ENCODE measurements at places on chromosomes 3 and 15.
A peak's percentile ranks its signal among the peaks of the same experiment; 100 is the strongest.

- no peak for DNase-seq
Measured at GRCh38 chr3:173538410-173538809, 140.9 kb downstream of the NLGN1 start.

DNA sequence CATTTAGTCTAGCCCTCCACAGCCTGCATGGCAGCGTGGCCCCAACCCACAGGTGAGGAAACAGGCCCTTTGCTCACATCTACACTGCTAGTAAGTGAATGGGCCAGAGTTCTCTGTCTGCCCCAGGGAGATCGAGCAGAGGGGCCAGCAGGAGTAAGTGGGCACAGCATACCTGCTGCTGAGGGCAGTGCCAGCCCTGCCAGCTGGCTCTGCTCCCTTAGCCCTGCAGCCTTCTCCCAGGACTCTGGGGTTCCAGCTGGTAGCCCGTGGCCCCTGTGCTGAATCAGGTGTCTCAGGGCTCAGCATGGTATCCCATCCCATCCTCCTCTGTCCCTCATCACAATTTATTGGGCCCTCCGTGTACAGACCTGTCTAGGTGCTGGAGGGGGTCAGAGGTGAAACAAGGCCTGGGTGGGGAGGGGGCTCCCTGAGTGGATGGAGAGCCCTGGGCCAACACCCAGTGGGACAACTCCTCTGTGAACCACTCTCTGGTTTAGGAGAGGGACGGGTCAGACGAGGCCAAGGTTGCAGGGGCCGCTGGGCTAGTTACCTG lies 101.8 kb downstream of the DNAJB8 start:
- no peak for DNase-seq

GRCh38 chr3:55285156-55285555 lies 201.9 kb downstream of the WNT5A start:
- DNase-seq = no peak

- no peak for DNase-seq
Measured at GRCh38 chr15:67835297-67836133, 4.3 kb downstream of the RNU6-1 start.

GRCh38 chr15:67303490-67304363 lies 49.1 kb downstream of the IQCH start:
- peak; percentile 26 for DNase-seq

- DNase-seq = no peak
Measured at GRCh38 chr15:90564051-90564450, 34.3 kb downstream of the CRTC3 start.

DNA sequence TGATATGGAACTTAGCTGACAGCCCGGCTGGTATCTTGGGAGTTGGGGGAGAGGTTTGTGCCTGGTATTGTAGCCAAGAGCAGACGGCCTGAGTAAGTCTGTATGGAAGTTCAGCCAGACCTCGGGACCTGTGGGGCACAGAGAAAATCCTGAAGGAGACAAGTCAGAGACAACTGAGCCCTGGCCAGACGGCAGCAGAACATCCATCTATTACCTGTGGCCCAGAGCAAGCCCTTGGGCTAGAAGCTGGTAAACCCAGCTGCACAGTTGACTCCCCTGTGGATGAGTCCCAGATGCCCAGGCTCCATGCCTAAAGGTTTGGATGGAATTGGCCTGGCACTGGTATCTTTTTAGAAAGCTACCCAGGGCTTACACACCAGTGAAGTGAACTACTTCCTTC lies 70.4 kb upstream of the DLG1 start:
- DNase-seq = no peak

- no peak for DNase-seq
Measured at GRCh38 chr15:39312984-39313383, 267.9 kb upstream of the THBS1 start.

GRCh38 chr3:46947981-46948791 lies 28.4 kb downstream of the CCDC12 start:
- DNase-seq = peak; percentile 43

DNA sequence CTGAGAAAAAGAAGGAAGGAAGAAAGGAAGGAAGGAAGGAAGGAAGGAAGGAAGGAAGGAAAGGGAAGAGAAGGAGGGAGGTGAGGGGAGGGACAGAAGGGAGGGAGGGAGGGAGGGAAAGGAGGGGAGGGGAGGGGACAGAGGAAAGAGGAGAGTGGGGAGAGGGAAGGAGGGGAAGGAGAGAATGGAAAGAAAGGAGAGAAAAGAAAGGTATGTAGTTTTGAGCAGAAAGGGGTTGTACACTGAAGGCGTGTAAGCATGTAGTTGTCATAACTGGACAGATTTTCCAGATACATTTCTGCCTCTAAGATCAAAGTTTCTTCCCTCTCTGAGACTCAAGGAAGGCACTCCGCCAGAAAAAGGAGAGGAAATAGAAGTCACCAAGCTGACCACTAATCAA lies 113.4 kb upstream of the KBTBD8 start:
- DNase-seq = no peak

- DNase-seq = no peak
Measured at GRCh38 chr3:180063783-180064182, 27.0 kb upstream of the PEX5L start.

GRCh38 chr15:66006986-66007385 lies 137.7 kb downstream of the RAB11A start:
- no peak for DNase-seq

DNA sequence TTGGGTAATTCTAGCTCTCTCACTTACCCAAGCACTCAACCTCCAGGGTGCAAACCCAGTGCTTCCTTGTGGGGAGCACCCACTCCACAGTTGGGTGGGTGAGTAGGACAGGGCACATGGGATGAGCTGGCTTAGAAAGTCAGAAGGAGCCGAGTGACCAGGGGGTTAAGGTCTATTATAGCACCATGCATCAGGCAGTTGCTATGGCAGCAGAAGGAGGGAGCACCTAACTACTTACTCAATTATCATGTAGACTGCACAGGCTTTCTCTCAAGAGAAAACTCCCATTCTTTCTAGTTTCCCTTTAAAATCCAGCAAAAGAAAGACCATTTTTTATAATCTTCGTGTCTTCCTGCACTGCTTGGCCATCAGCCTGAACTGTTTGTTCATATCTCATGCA lies 163.0 kb downstream of the OCA2 start:
- DNase-seq = no peak

DNA sequence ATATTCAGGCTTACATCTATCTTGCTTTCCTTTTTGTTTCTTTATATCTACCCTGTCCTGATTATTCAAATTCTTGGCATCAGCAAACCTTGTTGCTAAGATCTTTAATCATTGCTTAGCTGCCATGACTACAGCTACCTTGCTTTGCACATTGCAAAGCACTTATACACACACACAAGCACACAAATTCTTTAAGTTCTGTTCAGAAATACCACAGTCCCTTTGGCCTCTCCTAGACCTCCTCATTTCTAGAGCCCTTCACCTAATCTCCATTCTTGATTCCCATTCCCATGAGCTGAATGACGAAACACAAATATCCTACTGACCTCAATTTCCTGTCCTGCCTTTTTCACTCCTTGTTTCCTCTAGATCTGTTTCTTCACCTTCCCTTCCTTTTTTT lies 409.6 kb downstream of the UNC13C start:
- DNase-seq = no peak

DNA sequence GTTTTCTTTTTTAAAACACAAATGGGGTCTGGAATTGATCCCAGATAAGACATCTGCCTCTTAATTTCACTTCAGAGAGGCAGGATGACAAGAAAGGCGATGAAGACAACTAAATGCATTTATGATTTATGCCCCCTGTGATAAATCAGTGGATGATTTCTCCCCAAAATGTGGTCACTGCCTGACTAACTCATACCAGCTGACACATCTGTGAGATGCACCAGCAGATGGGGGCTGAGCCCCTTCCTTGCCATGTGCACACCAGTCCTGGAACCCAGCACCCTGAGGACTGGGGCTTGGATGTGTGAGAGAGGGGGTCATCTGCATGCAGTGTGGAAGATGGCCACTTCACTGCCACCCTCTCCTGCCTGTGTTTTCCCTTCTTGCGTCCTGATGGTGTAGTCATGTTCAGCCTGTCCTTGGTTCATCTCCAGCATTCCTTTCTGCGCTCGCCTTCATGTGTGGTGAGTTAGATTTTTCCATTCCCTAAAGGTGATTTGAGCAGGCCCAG lies 264.3 kb downstream of the LRTM1 start:
- DNase-seq = no peak

DNA sequence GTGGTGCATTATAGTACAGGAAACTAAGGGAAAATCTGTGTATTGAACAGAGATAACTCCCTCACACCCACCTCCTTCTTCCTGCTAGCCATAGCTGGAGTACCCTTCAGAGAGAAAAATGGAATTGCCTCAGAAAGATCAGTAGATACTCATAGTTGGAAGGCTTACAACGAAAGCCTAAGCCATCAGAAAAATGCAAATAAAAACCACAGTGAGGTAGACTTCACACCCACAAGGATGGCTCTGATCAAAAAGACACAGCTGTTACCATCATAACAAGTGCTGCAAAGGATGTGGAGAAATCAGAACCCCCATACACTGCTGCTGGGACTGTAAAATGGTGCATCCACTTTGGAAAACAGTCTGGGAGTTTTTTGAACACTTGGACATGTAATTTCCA lies 7.4 kb upstream of the DLG1 start:
- DNase-seq = no peak

DNA sequence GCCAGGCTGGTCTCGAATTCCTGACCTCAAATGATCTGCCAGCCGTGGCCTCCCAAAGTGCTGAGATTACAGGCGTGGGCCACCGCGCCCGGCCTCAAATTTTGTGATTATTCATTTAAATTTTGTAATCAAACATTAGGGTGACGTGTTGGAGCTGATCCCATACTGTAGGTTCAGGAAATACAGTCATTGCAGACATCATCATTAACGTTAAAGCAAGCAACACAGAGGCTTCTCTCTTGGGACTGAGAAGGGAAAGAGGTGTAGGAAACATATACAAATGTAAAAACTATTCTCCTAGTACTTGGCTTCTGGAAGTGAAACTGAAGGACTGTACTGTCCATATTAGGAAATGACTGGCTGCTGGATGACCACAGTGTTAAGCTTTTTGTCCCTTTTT lies 11.1 kb upstream of the ARID3B start:
- no peak for DNase-seq

- DNase-seq = no peak
Measured at GRCh38 chr3:38545550-38545949, 49.4 kb downstream of the EXOG start.

- DNase-seq = no peak
Measured at GRCh38 chr3:30682434-30683155, 76.2 kb downstream of the TGFBR2 start.

DNA sequence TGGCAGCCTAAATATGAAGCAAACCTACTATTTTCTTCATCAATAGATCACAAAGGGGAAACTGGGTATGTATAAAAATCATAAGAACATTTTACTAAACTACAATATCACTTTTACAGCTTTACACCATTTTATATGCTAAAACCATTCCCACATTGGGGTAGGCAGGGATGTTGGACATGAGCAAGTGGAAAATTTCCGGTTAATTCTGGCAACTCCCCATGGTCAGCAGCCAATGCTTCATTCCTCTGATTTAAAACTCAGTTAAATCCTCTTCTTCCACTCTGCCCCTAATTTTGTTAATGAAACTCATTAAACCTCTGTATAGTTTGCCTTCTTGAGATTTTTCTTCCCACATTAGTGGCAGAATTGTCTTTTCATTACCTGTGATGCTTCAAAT lies 552.5 kb upstream of the NECTIN3 start:
- DNase-seq = no peak

DNA sequence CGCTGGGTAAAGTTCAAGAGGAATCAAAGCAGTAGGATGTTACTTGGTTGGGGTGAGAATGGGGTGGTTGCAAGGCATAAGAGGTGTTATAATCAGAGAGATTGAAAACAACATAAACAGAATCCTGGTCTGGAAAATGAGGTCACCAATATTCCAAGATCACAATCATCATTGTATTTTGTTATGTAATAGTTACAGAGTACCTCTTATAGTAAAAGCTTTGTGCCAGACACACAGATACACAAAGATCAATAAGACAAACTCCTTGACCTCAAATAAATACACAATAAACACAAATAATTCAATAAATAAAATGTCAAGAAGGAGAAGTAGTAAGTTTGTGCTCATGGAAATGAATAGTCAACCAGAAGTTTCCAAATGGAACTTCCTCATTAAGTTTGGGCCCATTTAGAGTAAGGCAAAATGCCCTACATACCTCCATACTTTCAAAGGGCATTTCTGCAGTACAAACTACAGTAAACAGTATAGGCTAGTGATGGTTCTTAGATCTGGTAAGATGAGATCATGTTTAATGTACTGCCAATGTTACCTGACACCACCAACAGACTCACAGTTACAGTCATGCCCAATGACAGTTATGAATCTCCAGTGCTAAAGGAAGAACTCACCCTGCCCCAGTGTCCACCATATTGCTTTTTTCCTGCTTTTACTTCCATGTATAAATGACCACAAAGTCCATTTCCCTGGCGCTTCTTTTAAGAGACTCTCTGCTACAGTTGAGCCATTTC lies 93.4 kb downstream of the KCNMB2 start:
- DNase-seq = no peak

DNA sequence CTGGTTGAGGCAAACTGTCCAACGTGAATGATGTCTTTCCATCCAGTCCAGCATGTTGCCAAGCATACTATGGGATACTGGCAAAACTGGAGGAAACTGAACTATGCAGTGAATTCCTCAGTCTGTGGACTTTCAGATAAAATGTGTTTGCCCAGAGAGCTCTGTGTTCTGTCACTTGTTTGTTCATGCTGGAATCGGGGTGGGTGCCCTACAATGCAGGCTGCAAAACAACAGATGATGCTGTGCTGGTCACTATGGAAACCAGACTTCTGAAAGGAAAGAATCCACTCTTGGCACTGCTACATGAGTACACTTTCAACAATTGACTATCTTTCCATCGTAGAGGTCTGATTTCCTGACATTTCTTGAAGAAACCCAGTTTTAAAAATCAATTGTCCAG lies 272.5 kb upstream of the ARHGEF26 start:
- DNase-seq = no peak

DNA sequence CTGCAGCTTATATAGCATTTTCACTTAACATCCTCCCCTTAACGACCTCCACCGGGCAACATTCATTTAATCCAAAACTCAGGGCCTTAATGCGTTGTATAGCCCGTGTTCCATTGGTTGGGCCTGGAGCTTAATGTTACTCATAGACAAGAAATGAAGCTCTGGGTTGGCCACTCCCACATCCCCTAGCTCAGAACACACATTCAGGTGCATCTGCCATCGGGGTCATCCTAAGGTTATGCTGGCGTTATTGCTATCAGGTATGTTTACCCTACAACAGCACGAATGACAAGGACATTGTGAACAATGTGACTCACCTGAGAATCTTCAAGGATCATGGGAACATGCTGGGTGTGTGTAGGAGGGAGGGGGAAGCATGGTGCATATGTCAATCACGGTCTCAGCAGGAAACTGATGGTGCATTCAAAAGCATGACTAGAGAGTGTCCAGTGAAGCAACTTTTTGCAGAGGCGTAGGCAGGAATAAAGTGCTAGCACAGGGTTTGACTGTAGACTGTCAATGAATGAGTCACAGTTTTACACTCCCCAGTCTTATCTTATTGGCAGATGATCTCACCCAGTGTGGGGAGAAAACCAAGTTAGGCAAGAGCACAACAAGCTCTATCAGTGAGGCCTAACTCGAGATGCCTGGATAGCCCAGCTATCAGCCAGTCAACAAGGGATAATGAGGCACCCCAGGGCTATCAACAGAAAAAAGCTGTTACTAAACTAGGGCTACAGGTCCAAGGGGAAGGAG lies 402.1 kb upstream of the MCTP2 start:
- DNase-seq = no peak

GRCh38 chr3:123760817-123761216 lies 123.3 kb downstream of the MYLK start:
- DNase-seq = no peak

All from hematopoietic multipotent progenitor cell treated with erythropoietin and hydrocortisone succinate and interleukin-3 and kit ligand, for 17 days (in vitro differentiated cells).